A172 (cell line): ENCODE measurements at places on chromosomes 11 and 22. TPM values are rescaled to one million over a fixed set of nuclear protein-coding genes. Genes with fewer than 3 reads are reported as not detected.

DNA sequence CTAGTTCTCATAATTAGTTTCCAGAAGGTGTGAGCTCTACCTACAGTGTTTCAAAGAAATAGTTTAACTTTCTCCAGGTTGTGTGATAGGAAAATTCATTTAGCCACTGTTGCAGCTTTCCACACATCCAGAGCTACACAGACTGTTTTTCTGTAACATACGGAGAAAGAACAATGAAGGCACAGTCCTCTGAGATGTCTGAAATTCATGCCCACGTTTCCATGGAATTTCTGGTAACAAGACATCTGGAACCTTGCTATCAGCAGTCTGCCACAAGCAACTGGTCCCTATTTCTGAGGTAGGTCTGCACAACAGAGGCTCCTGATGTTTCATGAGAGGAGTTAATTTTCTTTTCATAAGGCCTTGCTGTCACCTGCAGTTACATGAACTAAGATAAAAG is 273.3 kb upstream of the C11orf87 start:
- no peak for DNase-seq

DNA sequence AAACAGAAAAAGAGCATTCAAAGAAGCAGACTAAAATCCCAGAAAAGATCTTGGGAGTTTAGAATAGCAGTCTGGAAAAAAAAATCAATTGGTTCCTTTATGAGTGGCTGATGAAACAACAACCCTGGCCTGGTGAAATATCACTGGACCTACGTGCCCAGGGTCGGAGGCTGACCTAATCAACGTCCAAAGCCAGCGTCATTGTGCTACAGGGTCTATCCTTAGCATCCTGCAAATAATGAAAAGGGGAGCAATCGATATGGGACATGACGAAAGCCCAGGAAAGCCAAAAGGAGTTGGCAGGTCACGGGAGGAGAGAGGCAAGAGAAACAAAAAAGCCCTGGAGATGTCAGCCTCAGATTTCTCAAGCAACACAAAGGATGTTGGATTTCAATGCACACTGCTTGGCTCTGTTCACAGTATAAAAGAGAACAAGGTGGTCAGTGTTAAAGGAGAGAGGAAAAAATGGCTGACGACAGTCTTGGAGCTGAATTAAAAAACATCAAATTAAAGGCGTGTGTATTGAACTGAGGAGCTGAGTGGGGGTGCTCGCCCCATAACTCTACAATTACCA is 148.8 kb downstream of the BLID start:
- DNase-seq: no peak

Gene PTPN5
- total RNA-seq: not detected in 2 replicates

Gene MMP11
- total RNA-seq: 8.2 and 10.3 TPM in 2 replicates

GRCh38 chr11:14036469-14036868 is 73.9 kb downstream of the SPON1 start:
- no peak for DNase-seq

DNA sequence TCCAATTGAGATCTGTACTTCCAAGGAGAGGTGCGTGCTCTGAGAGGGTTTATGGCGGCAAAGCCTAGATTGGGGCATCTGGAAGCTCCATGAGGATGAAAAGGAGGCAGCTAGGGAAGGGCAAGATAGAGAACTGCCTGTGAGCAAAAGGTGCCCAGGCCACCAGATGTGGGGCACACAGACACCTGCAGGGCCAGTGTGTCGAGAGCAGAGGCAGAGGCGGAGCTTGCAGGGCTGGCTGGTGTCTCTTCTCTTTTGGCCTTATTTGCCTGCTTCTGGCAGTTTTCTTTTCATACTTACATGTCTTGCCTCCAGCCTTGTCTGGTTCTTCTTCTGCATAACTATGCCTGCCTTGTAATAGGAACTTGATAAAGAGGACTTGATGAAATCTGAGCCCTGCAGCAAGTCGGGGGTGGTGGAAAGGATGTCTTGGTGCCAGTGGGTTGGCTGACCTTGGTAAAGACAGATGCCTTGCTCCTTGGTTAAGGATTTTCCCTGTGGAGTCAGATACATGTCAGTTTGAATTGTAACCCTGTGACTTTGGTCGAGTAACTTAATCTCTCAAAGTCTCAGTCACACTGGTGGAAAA is 680.3 kb downstream of the NTM start:
- no peak for DNase-seq
